Right lung (tissue), 10 donors: ENCODE measurements at places on chromosomes 5 and 9. TPM values are rescaled to one million over a fixed set of nuclear protein-coding genes. Genes with fewer than 3 reads are reported as not detected.
A peak's percentile ranks its signal among the peaks of the same experiment; 100 is the strongest.

DNA sequence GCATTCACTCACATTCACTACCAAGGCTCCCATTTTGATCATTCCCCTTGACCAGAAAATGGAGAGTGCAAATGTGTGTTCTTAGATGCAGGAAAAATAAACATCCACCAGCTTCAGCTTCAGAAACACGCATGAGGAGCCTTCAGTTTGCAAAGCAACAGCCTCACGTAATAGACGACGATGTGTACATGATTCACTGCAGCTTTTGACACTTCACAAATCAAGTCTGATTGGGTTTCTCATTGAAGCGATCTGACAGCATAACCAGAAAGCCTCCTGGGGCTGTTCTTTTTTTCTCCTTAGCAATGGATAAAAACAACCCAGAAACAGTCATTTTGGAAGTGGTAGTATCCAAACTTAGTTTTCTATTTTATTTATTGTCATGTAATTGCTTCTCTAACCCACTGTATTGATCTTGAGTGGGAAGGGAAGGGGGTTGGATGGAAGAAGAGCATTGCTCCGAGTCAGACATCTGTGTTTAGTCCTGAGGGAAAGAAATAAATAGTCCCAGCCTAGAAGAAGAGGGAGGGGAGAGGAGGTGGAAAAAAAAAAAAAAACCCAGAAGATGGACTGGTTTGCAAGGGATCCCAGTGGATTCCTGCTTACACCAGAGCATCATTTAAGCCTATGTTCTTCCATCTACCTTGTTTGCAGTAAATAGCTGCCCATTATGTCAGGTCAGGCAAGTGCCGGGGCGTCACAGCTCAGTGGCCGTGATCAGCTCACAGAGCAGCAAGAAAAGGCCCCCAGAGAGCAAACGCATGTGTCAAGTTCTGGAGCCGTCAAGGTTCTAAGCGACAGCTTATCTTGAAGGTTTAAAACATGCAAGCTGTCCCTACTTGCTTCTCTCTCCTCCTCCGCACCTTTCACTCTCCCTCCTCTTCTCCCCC lies 190.2 kb upstream of the SNX2 start:
- no peak for DNase-seq

- DNase-seq = no peak
Observed at GRCh38 chr5:158268286-158268685, 409.3 kb upstream of the CLINT1 start.

DNA sequence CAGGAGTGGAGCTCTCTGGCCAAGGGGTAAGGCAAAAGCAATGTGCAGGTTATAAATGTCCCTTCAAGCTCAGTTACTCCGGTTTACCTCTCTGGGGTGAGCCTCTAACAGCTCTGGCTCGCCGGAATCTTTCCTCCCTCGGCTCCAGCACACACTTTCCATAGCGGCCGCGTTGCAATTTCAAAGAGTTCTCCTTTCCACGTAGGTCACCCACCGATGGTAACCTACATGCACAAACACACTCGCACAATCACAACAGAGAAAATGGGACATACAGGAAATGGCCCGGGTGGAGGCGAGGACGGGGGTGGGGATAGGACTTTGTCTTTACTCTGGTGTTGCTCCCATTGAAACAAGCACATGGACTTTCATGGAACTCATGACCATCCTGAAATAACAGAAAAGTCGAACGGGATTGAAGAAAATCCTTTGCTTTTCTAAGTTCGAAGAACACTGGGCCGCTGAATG lies 1.2 kb downstream of the LHFPL2 start:
- peak; percentile 27 for DNase-seq

GRCh38 chr5:142216931-142217330 lies 107.9 kb downstream of the SPRY4 start:
- no peak for DNase-seq

DNA sequence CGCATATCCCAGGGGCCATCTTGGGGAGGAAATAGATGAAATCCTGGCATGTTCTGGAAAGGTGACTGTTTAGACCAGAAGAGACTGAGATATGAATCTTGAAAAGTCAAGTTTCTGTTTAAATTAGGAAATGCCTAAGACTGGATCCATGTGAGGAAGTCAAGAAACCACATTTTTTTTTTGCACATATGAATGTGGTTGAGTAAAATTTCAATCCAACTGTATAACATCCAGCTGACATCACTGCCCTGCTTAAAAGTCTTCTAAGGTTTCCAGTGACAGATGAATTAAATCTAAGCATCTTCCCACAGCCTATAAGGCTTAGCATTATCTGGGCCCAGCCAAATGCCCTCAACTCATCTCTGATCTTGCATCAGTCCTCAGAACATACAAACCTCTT lies 47.7 kb upstream of the TCERG1 start:
- no peak for DNase-seq

- DNase-seq = no peak
Observed at GRCh38 chr9:106020186-106020585, 325.8 kb downstream of the TMEM38B start.

GRCh38 chr5:107319901-107320300 lies 350.8 kb downstream of the EFNA5 start:
- DNase-seq = peak; percentile 74

GRCh38 chr5:168364151-168364661 lies 72.8 kb downstream of the WWC1 start:
- DNase-seq = no peak

DNA sequence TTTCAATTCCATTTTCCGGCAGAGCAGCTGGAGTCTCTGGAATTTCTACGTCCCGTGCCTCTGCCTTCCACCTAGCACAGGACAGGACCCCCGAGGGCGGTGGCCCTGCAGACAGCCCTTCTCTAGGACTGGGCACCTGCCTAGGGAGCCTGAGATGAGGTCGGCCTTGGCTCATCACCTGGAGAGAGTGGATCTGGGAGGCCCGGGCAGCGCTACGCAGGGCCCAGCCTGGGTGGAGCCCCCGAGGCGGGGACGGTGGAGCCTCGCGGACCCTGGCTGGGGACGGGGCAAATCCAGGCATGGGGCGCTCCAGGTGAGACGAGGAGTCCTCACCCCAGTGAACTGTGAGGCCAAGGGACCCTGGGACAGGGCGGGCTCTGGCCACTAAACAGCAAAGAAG lies 114.5 kb downstream of the MTRR start:
- no peak for DNase-seq

DNA sequence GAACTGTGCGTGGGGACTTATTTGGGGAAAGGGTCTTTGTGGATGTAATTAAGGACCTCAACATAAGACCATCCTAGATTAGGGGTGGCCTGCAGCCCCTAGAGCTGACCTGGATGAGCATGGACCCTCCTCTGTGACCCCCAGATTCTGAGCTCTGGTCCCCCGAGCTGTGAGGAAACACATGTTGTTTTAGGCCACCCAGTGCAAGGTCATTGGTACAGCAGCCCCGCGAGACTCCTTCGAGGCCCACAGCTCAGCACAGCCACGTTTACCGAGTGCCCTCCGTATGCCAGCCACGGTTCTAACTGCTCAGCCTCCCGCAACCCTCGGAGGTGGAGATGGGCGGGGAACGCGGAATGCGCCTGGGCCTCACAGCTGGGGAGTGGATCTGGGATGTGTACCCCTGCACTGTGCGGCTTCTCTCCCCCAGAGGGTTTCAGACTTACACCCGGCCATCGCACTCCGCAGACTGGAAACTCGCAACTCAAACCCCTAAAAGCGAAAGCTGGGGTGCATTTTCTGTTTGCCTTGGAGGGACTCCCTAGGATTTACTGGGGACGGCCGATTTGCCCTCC lies 4.5 kb upstream of the GPSM1 start:
- DNase-seq = no peak

GRCh38 chr9:36258996-36259533 lies 817 bp upstream of the GNE start:
- DNase-seq = peak; percentile 19

DNA sequence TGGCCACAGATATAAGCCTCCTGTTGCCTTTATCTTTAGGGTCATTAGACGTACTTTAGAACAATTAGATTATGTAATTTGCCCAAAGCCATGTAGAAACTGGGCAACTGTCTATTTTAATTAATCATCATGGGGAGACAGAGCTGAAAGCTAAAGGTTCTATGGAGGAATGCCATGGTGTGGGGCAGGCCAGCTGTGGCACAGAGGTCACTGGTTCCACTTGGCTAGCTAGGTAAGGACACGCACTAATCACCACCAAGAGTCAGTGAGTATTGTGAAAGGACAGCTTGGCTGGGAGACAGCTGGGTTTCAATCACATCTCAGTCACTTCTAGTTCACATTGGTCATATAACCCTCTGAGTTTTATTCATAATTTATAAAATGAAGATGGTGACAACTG lies 81.7 kb downstream of the HMHB1 start:
- no peak for DNase-seq

DNA sequence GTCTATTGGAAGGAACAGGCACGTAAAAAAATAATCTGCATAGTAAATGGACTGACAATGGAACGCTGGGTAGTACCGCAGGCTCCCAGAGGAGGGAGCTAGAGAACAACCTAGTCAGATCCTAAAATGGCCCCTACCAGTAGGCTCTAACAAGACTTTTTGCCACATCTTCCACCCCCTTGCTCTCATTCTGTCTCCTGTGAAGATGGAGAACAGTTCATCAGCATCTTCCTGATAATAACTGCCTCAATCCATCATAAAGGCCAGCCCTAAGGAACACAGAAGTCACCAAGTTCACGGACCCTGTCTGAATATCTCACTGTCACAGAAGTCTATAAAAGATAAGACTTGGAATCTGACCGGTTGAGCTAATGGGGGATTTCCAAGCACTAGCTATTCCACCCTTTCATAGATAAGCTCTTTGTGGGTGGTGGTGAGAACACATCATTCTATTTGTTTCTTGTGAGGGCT lies 133.4 kb downstream of the SLC1A3 start:
- DNase-seq = no peak

- no peak for DNase-seq
Observed at GRCh38 chr5:69468631-69469030, 24.0 kb upstream of the OCLN start.

DNA sequence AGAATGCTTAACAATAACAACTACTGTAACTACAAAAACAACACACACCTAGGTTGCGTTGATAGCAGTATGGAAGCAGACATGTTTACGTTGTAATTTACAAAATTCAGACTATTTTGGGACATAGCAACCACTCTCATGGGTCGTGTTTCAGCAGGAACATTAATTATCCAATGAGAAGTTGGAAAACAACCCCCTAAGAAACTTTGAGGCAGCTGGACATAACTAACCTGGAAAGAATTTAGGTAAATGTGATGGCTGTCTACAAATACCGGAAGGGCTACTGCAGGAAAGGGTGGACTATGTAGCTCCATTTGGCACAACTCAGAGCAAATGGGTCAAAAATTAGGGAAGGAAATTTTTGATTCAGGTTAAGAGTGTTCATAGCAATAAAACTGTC lies 409.3 kb downstream of the ADGRV1 start:
- no peak for DNase-seq

DNA sequence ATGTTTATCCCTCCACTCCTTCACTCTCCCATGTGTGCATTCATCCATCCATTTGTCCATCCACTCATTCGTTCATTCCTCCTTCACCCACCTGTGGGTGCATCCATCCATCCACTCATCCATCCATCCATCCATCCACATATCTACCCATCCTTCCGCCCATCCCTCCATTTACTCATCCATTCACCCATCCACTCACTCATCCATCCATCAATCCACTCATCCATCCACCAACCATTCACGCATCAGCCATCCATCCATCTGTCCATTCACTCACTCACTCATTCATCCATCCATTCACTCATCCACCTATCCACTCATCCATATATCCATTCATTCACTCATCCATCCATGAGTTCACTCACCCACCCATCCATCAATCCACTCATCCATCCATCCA lies 7.3 kb downstream of the SLC9A3 start:
- no peak for DNase-seq

DNA sequence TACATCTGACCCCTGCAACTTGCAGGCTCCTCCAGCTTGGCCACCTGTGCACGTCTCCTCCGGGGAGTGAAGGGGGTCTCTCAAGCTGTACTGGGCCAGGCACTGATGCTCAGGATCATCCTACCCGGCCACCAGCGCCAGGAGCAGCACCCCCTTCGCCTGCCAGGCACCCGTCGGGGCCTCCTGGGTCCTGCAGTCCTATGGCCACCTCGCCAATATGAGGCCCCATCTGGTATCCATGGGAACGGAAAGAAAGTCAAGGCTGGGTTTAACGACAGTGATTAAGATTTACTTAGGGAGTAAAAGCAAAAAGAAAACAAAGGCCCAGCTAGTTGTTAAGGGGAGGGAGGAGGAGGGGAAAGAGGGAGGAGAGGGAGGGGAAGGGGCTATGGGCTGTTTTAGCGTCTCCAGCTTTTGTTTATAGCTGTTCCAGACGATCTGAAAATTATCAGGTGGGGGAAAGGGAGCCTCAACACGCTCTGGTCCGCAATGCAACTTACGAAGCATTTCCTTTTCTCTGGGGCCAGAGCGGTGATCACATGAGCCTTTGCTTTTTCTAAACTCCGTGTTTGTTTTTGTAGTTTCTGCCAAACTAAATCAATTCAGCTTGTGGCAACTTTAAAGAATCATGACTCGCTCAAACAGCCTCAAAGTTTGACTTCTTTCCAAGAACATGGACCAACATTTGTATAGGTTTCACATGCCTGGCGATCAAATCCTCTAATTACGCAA lies 132.4 kb downstream of the ROR2 start:
- DNase-seq = peak; percentile 91

GRCh38 chr5:136656811-136657210 lies 291.5 kb upstream of the TRPC7 start:
- DNase-seq = no peak

- no peak for DNase-seq
Observed at GRCh38 chr9:19631181-19631580, 157.7 kb downstream of the SLC24A2 start.

GRCh38 chr9:116099821-116100220 lies 53.8 kb upstream of the PAPPA start:
- DNase-seq = no peak

- no peak for DNase-seq
Observed at GRCh38 chr9:127168756-127169574, 46.5 kb upstream of the ANGPTL2 start.

DNA sequence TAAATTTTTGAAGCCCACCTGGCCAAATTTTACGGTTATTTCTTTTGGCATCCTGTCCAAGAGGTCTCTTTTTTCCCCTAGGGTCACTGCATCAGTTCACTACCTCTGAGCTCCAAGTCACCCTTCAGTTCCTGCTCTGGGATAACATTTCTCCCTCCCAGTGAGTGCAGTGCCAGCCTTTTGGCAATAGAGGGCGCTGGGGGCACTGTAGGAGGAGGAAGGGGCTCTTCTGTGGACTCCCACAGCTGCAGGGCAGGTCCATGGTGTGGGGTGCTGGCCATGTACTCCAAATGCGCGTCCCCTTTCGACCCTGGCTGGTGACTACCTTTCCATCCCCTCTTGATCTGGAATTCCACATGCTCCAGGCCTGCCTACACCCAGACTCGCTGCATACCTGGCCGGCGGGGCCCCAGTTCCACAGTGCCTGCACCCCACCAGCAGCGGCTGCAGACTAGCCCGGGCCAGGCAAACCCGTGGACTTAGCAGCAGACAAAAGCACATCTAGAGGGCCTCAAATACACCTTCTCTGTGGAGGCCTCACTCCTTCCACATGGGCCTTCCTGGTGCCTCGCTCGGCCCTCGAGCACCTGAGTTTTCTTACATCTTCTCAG lies 20.3 kb upstream of the NINJ1 start:
- no peak for DNase-seq

The FAM174A gene
- polyA plus RNA-seq = 25.9 TPM

The SPATA31C1 gene
- polyA plus RNA-seq = not detected

The TTC33 gene
- polyA plus RNA-seq = 36.6 TPM

The ARHGEF28 gene
- polyA plus RNA-seq = 9.1 TPM

The CYSRT1 gene
- 2.3 TPM for polyA plus RNA-seq

The AMBP gene
- polyA plus RNA-seq = 1.8 TPM

The SLC6A7 gene
- polyA plus RNA-seq = not detected

The NR2F1 gene
- 160 TPM for polyA plus RNA-seq

The ENC1 gene
- 141 TPM for polyA plus RNA-seq

The PCDHB5 gene
- 9.2 TPM for polyA plus RNA-seq

The CAAP1 gene
- 26.2 TPM for polyA plus RNA-seq

The CMYA5 gene
- 10.7 TPM for polyA plus RNA-seq

The LVRN gene
- polyA plus RNA-seq = 1.1 TPM

The PCDHGA8 gene
- 1.1 TPM for polyA plus RNA-seq
